Stimulated activated naive CD8-positive, alpha-beta T cell treated with anti-CD3 and anti-CD28 coated beads, Interleukin-15, Interleukin-2, amounts not matched to agents 100 U/mL and 50 U/mL, for 24 hours (primary cell): ENCODE measurements at places on chromosomes 2 and 18.

DNA sequence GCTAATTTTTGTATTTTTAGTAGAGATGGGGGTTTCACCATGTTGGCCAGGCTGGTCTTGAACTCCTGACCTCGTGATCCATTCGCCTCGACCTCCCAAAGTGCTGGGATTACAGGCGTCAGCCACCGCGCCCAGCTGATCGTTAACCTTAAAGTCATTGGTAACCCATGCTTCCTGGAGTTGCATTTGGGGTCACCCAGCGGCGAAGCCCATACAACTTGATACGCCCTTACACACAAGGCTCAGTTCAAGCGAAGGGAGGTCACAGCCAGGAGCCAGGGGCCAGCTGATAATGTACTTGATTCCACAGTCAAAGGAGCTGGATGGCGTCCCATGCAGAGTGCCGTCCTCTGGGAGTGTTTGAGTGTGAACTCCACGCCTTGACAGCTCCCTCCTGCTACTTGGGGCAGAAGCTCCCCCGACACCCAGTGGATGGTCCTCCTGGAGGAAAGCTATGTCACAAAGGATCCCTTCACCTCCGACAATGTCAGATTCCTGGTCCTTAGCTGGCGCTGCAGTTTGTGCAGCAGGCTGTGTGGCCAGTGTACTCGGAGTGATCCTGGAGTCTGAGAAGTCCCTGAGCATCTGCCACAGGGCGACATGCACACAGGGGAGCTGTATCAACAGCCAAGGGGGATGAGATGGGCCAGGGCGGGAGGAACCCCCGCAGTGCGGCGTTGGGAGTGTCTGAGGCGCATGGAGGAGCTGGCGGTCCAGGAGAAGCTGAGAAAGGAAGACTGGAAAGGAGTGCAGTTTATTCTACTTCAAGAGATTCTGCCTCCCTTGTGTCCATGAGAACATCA lies 7.9 kb downstream of the CLHC1 start:
- peak; percentile 17 for DNase-seq

- no peak for DNase-seq
Observed at GRCh38 chr2:213216461-213216860, 65.0 kb upstream of the IKZF2 start.

GRCh38 chr2:26850000-26850431 lies 2.1 kb downstream of the DPYSL5 start:
- no peak for DNase-seq

DNA sequence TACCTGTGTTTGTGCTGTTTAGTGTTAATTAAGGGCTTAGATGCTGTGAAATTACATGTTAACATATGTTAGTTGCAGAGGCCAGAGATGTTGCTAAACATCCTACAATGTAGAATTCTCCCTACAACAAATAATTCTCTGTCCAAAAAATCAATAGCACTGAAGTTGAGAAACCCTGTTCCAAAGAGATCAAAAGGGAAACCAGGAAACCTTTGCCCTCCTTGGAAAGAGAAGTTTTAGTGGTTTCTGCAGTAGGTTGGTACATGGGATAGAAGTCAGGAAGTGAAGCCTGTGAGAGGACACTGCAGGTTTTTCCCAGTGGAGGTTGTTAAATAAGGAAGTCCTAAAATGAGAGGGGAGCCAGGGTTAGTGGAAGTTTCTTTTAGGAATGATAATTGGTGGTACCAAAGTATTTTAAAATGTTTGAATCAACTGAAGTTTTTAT lies 6.3 kb upstream of the RMDN2 start:
- DNase-seq: no peak

DNA sequence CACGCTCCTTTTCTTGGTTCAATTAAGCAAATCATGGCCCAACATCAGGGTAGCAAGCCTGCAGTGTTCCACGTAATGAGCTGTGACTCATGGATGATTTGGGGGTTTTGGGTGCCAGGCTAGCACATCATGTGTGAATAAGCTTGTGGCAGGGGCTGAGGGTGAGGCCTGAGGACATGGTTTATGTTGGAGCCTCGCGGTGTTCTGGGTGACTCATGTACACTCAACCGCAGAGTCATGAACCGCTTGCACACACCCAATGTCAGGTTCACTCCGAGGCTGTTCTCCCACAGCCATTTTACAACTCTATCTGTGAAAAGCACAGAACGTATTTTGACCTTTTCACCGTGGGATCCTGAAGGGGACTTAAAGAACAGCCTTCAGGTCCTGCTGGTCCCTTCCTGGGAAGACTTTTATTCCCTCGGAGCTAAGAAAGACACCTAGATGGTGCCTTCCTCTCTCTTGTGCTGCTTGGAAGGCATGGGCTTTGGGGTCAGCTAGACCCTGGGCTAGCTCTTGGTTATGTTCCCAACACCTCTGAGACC lies 139.9 kb upstream of the ZEB2 start:
- DNase-seq: peak; percentile 41
